MV-4-11 (cell line): ENCODE measurements at places on chromosomes 1 and 21.

DNA sequence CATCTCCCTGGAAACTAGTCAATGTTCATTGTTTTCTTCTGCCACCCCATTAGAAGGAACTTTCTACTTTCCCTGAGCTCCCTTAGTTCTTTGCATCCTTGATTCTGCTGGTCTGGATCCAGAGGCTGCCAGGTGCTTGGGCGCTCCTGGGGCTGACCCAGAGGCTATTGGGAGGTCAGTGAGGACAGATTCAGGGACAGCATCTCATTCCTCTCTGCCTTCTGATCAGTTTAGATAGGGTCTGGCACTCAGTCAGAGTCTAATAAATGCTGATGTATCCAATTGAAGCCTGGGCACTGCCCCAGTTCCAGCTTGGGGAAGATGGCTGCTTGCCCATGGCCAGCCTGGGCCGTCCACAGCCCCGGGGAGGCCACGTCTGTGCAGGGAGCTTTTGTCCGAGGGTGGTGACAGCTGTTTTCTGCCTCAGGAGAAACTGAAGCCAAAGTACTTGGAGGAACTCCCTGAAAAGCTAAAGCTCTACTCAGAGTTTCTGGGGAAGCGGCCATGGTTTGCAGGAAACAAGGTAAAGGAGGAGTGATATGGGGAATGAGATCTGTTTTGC, 2.3 kb downstream of the GSTM1 start:
- DNase-seq = no peak

DNA sequence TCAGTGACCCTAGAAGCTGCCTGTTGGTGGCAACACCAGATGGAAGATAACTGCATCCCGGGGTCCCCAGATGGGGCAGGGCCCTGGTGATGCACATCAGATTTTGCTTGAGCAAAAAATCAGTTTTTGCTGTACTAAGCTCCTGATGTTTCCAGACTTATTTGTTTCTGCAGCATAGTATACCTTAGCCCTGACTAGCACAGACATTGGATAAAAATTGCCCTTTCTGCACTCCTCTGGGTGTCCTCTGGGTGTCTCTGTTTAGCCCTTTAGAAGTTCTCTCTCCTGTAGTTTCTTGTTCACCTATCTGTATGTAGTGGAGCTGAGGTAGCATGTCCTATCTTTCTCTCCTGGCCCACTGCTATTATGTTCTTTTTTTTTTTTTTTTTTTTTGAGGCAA, 30.3 kb upstream of the PLA2G2C start:
- peak; percentile 32 for DNase-seq

DNA sequence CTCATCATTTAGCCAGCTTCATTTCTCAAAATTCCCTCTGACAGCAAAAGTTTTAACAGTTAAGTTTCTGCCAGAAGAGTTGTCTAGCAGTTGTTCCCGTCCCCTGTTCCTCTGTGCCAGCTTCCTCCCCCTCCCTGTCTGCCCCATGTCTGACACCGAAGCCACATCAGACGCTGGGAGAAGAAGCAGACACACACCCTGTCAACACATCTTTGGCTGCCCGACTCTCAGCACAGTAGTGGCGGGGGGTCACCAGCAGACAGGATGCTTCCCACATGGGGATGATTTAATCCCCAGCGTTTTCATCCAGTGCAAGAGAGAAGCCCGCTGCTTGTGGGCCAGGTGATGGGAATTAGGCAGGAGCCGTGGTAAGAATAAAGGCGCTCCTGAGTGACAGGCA, 379.4 kb upstream of the RUNX1 start:
- no peak for DNase-seq

- DNase-seq = no peak
These were observed 383.8 kb upstream of the VAMP3 start for GRCh38 chr1:7387053-7387927.

DNA sequence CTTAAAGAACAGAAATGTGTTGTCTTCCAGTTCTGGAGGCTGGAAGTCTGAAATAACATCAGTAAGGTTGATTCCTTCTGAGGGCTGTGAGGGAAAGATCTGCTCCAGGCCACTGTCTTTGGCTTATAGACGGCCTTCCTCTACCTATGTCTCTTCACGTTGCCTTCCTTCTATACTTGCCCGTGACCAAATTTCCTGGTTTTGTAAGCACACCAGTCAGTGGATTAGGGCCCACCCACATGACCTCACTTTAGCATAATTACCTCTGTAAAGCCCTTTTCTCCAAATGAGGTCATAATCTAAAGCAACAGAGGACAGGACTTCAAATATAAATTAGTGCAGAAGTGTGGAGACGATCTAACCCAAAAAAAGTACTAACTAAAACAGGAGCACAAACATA, 231.6 kb downstream of the NRIP1 start:
- no peak for DNase-seq
